A549 treated with AZD2906 at 1 μM for 4 hours (cell line): ENCODE measurements at places on chromosomes 6 and 20. TPM values are rescaled to one million over a fixed set of nuclear protein-coding genes. Genes with fewer than 3 reads are reported as not detected.

Gene SLC52A3
- total RNA-seq, result 0.32 to 0.54 TPM (median 0.49 TPM) in 5 replicates

Gene RBBP8NL
- total RNA-seq, result 0.91 to 1.5 TPM (median 1.2 TPM) in 5 replicates

Gene TBC1D20
- total RNA-seq, result 31.1 to 34.6 TPM (median 32.7 TPM) in 5 replicates

Gene RSPO4
- 0.03 TPM in 2 of 5 replicates, not detected in the others for total RNA-seq

Gene TFAP2D
- not detected in 5 replicates for total RNA-seq

Gene MYB
- total RNA-seq, result 0.64 to 0.89 TPM (median 0.64 TPM) in 5 replicates

Gene OR2J3
- total RNA-seq, result not detected in 5 replicates

Gene SPATA25
- 0.23 to 0.48 TPM (median 0.30 TPM) in 5 replicates for total RNA-seq

Gene APCDD1L
- 0.03 to 0.20 TPM (median 0.06 TPM) in 5 replicates for total RNA-seq

Gene SLC16A10
- 0.34 to 0.78 TPM (median 0.76 TPM) in 5 replicates for total RNA-seq

Gene HTR1B
- total RNA-seq, result 0.12 to 0.22 TPM (median 0.21 TPM) in 5 replicates

Gene SIGLEC1
- 0.02 TPM in 2 of 5 replicates, not detected in the others for total RNA-seq

Gene ZBTB2
- total RNA-seq, result 13.6 to 14.9 TPM (median 14.3 TPM) in 5 replicates

Gene TPD52L2
- 131 to 135 TPM (median 134 TPM) in 5 replicates for total RNA-seq

Gene IL17A
- total RNA-seq, result not detected in 5 replicates

Gene TCF15
- not detected in 5 replicates for total RNA-seq

Gene AFG1L
- 1.0 to 2.0 TPM (median 1.9 TPM) in 5 replicates for total RNA-seq
